ENCODE measurements at places on chromosomes 13 and 19.

GRCh38 chr19:54677217-54677616, 14.4 kb downstream of the LILRB4 start:
- no peak for DNase-seq

- DNase-seq = no peak
Measured at GRCh38 chr19:13215572-13216380, 65.6 kb downstream of the IER2 start.

DNA sequence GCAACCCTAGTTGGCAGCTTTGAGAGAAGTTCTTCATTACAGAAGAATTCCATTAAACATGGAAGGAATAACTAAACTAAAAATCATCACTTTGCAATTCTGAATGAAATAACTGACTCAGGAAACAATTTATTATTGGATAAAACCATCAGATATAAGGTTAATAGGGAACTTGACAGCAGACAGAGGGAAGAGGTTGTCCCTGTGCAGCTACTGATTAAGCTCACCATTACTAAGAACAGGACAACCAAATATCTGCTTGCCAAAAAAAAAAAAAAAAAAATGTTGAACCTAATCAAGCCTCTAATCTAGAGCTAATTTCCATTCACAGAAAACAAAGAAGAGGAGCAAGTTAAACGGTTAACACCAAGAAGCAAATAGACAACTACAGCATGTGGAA, 12.8 kb downstream of the N4BP2L2 start:
- DNase-seq = no peak

DNA sequence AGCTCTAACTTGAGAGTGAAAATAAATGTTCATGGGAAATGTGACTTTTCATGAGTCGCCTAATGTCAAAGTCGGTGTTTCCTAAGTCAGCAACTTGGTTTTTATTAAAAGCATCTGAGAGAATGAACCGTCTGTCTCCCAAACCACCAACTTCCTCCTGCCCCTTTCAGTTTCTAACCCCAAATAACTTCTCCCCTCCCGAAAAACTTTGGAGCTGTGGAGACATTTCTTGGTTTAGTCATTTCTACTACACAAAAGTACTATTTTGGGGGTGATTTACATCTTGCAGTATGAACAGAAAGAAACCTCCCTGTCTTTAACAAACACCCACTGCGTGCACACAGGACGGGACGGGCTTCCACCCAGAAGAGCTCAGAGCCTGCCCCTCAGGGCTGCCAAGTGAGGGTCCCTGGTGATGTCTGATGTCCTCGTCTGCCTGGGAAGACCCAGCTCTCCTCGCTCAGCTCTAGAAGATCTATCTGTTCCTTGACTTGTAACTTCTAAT, 65.0 kb downstream of the RASA3 start:
- DNase-seq = peak; percentile 48

GRCh38 chr13:36753176-36753575, 65.8 kb upstream of the RFXAP start:
- DNase-seq = no peak

DNA sequence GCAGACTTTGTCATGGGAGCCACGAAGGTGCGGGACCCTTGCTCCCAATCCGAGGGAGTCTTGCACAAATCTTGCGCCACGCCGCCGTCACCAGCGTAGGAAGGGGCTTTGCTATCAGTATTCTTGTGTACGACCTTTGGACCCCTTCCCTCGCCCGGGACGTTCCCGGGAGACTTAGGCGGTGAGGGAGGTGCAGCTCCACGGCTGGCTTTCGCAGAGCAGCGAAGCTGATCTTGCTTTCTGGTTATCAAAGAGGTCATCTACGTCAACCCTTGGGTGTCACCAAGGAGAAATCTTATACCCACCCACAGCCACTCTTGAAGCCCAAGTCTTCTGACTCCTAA, 583 bp downstream of the TECR start:
- DNase-seq = no peak

DNA sequence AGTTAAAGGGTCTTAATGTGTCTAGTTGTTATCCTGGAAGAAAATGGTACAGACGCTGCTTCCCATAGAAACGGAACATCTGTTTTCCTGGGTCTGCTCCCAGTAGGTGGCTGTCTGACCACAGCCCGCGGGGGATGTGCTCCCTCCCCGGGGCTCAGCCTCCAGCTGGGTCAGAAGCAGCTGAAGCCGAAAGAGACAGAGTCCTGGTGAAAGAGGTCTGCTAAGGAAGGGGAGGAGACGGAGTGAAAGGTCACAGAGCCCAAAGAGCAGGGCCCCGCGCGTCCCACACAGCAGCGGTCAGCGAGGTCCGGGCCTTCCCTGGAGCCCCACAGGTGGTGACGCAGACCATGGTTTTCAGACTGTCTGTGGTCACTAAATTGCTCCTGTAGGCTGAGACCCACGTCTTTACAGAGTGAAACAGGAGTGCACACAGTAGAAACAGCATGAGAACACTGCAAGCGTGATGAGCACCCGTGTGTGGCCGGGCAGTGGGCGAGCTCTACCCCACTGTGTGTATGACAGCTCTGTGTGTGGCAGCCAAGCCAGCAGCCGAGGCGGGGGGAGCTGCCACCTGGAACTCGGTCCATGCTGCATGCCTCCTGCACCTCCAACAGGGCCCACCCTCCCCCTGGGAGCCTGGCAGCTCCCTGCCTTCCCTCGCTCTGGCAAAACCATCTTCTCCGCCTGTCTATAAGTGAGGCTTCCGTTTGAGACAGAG, 52.0 kb upstream of the C13orf46 start:
- DNase-seq = peak; percentile 43

GRCh38 chr13:49063497-49063896, 87.8 kb downstream of the FNDC3A start:
- DNase-seq = no peak

- no peak for DNase-seq
Measured at GRCh38 chr13:110214637-110215036, 92.3 kb downstream of the COL4A1 start.

- no peak for DNase-seq
Measured at GRCh38 chr13:33015791-33016323, 366 bp upstream of the KL start.

GRCh38 chr19:40023969-40024368, 27.1 kb downstream of the ZNF546 start:
- DNase-seq = no peak

DNA sequence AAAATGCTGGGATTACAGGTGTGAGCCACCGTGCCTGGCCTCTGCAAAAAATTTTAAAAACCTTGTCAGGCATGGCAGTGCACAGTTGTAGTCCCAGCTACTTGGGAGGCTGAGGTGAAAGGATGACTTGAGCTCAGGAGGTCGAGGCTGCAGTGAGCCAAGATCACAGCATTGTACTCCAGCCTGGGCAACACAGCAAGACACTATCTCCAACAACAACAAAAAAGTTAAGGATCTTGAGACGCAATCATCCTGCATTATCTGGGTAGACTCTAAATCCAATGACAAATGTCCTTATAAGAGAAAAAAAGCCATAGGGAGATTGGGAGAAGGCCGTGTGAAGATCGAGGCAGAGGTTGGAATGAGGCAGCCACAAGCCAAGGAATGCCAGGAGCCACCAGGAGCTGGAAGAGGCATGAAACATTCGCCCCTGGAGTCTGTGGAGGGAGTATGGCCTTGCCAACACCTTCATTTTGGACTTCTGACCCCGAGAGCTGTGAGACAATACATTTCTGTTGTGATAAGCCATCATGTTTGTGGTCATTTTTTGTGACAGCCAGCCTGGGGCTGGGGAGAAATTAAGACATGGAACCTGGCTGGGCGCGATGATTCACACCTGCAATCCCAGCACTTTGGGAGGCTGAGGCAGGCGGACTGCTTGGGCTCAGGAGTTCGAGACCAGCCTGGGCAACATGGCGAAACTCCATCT, 5.1 kb upstream of the CA11 start:
- no peak for DNase-seq

DNA sequence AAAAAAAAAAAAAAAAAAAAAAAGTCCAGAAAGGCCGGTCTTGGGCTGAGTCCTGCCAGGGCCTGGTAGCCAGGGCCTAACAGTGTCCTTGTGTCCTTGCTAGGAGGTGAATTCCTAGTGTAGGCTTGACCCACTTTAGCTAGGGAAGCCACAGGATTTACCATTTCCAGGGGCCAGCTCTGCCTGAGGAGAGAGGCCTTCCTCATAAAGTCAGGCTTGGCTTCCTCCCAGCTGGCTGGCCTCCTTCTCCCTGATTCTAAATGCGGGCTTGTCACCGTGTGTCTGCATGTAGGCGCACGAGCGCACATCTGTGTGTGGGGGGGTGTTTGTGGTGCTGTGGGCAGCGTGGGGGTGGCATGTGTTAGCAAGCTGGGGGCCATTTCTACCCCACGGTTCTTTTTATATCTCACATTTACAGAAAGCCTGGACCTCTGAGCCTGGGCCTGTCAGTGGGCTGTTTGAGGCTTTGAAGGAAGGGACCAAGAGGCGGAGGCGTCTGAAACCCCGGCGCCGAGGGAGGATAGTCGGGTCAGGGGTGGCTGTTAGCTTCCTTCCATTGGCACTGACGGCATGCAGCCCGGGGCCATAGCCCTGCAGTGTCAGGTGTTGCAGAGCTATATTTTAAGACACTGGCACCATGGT, 31.7 kb downstream of the IER2 start:
- no peak for DNase-seq

DNA sequence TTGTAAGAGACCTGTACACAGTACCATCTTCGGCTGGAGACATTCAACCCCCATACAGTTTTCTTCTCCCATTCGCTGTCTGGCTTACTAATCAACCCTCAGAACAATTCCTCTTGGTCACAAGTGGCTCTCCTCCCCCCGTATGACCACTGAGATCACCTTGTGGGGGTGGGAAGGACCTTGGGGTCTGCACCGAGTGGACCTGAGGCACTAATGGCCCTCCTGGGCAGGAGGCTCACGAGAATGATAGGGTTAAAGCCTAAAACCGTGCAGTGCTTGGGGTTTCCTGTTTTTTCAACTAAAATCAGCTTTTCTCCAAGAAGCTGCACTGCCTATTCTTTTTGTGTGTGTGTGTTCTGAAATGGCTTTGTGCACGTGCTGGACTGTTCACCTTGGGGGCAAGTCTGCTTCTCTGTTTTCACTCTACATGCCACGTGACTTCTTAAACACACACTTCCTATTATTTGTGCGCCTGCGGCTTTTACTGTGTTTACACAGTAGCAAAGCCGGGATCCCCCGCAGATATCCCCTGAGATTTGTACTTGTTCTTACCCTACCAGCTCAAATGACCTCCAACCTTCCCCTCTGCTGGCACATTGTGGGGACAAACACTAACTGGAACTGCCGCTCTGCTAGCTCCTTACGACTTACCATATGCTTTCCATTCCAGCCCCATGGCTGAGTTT, 12.3 kb downstream of the RBM26 start:
- DNase-seq = no peak

DNA sequence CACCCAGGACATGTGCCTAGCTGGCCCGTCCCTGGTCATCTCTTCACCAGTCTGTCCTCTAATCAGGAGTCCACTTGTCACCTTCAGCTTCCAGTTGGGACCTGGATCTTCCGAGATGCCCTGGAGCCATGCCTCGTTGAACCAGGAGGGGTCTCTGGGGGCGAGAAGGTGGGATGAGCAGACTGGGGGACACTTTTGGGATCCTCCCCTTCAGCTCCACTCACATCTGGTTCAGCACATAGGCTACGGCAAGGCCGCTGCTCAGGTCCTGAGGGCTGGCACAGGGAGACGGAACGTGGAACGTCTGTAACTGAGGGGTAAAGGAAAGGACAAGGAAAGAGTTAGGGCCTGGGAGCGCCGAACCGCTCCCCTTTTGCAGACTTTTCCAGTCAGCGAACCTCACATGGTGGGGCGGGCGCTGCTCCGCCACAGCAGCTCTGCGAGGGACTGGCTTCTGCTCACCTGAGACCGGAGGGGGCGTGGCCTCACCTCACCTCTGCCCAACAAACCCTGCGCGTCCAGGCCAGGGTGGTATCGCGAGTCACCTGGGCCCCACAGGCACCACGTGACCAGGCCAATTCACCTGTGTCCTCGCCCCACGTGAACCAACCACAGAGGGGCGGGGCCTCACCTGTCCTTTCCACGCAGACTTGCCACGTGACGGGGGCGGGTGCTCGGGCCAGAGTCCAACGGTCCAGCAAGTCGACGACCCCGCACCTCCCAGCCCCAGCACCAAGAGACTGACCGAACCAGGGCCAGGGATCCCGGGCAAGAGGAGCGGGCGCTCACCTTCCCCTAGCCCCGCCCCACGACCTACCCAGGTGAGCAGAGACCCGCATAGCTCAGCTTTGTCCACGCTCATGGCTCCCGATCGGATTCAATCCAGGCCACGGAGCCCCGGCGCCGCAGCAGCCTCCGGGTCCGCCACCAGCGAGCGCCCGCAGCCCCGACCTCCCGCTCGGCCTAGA, at the start of gene HOOK2:
Gene HOOK2, minus strand, starts transcription at position 965 of the 968 bp plus-strand sequence. Its CDS starts 103 bp downstream, at position 862.
- no peak for DNase-seq

GRCh38 chr13:100214886-100215285, 126.0 kb downstream of the PCCA start:
- DNase-seq = peak; percentile 48

GRCh38 chr13:113777311-113778260, 18.6 kb downstream of the TMEM255B start:
- no peak for DNase-seq

- DNase-seq = no peak
Measured at GRCh38 chr19:19342086-19343015, 21.7 kb downstream of the MAU2 start.

GRCh38 chr19:16516923-16517610, 20.9 kb downstream of the C19orf44 start:
- no peak for DNase-seq
